ENCODE measurements at places on chromosomes 2 and 18. TPM values are rescaled to one million over a fixed set of nuclear protein-coding genes. Genes with fewer than 3 reads are reported as not detected.
A peak's percentile ranks its signal among the peaks of the same experiment; 100 is the strongest.

The USP37 gene
- 10.7 TPM for total RNA-seq

The HOXD12 gene
- total RNA-seq, result not detected

The CYP26B1 gene
- total RNA-seq, result 8.6 TPM

GRCh38 chr2:19614066-19614465, 255.6 kb upstream of the OSR1 start:
- DNase-seq, result peak; percentile 77

GRCh38 chr2:141767051-141767450, 363.8 kb downstream of the LRP1B start:
- peak; percentile 49 for DNase-seq

GRCh38 chr18:36075862-36076587, 8.7 kb upstream of the RPRD1A start:
- peak; percentile 82 for DNase-seq

The ARHGAP25 gene
- total RNA-seq, result 62.3 TPM

DNA sequence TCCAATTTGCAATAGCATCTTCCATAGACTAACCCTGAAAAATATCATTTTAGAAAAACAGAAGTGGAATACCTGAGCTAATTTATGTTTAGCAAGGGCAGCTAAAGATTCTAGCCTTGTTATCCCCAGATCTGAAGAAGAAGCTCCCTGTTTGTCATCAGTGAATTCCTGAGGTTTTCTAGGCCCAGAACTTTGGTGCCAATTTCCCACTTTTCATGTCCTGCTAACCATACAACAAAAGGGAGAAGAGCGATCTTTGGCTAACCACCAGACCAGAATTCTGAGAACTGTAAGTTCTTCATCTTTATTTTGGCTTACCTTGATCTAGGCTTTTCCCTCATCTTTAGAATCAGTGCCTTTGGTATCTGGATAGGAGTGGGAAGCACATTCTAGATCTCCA, 51.3 kb upstream of the RASGRP3 start:
- no peak for DNase-seq

- DNase-seq, result peak; percentile 60
Observed at GRCh38 chr2:171160956-171161740, 455 bp upstream of the TLK1 start.

- DNase-seq, result peak; percentile 37
Observed at GRCh38 chr2:148922776-148923475, 47.9 kb downstream of the KIF5C start.

DNA sequence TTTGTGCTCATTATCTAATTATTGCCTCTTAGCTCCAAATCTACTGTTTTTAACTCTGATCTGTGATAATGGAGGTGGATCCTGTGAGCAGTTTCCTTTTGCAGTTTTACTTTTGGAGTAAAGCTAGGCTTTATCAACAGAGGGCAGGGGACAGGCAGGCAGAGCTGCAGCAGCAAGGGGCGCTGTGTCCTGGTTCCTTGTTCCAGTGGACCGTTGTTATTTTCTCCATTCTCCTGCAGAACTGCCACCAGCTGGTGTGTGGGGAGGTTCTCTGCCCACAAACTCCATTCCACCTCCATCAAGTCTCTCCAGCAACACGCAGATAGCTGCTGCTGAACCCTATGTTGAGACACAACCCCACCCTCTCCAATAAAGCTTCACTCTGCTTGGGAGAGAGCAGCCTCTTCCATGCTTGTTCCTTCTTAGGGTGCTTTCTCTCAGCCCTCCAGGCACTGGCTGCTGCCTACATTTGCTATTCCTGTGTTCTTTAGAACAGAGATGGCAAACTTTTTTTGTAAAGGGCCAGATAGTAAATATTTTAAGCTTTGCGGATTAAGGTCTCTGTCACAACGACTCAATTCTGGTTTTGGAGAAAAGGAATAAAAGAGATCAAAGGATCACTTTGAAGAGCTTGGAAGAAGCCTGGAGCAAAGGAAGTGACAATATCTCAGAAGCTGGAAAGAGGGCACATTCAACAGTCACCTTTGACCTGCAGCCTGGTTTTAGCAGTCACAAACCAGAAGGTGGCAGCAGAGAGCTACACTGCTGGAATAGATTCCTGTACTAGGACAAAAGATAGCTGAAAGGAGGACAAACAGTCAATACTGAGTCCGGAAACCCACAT, 208.8 kb downstream of the CCDC178 start:
- DNase-seq, result peak; percentile 40

The RSAD2 gene
- total RNA-seq, result 0.21 TPM

- no peak for DNase-seq
Observed at GRCh38 chr18:25604196-25604893, 252.4 kb upstream of the ZNF521 start.

The B4GALT6 gene
- total RNA-seq, result 7.2 TPM

The CEBPZ gene
- 30.2 TPM for total RNA-seq

DNA sequence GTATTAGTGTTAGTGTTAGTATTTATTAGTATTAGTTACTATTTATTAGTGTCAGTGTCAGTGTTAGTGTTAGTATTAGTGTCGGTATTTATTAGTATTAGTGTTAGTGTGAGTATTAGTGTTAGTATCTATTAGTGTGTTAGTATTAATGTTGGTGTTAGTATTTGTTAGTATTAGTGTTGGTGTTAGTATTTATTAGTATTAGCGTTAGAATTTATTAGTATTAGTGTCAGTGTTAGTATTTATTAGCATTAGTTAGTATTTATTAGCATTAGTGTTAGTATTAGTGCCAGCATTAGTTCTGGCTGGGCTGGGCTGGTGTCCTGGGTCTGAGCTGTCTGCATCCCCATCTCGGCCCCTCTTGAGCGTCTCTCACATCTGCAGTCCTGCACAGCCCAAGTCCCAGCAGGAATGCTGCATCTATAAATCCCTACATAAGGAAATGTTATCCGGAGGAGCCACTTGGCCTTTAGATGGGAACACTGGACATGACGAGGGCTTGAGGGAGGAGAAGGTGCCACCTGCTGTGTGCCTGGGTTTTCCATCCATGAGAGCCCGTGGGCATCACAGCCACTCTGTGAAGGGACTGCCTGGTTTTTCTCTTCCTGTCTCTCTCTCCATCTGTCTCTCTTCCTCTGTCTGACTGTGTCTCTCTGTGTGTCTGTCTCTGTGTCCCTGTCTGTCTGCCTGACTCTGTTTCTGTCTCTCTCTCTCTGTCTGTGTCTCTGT, 33.6 kb downstream of the TWIST2 start:
- DNase-seq, result no peak

- no peak for DNase-seq
Observed at GRCh38 chr2:9634133-9634532, 3.3 kb upstream of the YWHAQ start.

GRCh38 chr2:45241061-45241561, 231.9 kb upstream of the SIX2 start:
- DNase-seq, result peak; percentile 19

GRCh38 chr18:72181241-72181764, 362.8 kb downstream of the CBLN2 start:
- DNase-seq, result no peak

GRCh38 chr2:104340162-104340561, 513.8 kb upstream of the POU3F3 start:
- DNase-seq, result no peak

GRCh38 chr2:53438100-53438499, 329.5 kb upstream of the CHAC2 start:
- DNase-seq, result no peak

DNA sequence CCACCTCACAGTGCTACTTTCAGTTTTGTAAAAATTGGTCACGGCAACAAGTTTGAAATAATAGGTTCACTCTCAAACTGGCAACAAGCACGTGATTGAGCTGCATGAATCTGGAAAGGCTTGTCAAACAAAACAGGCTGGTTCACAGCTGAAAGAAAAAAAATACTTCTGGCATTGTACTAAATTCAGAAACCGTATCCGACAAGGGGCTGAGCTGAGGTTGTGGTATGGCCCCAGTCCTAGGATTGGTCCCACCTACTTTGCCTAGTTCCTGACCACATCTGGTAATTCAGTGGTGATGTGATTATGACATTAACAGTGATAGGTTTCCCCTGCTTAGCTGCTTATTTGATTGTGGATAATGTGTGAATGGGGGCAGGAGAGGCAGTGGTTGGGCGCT, 326.5 kb upstream of the THUMPD2 start:
- no peak for DNase-seq

- peak; percentile 18 for DNase-seq
Observed at GRCh38 chr2:58427572-58428095, 186.5 kb upstream of the FANCL start.

- no peak for DNase-seq
Observed at GRCh38 chr2:127195140-127196074, 24.7 kb downstream of the CYP27C1 start.

DNA sequence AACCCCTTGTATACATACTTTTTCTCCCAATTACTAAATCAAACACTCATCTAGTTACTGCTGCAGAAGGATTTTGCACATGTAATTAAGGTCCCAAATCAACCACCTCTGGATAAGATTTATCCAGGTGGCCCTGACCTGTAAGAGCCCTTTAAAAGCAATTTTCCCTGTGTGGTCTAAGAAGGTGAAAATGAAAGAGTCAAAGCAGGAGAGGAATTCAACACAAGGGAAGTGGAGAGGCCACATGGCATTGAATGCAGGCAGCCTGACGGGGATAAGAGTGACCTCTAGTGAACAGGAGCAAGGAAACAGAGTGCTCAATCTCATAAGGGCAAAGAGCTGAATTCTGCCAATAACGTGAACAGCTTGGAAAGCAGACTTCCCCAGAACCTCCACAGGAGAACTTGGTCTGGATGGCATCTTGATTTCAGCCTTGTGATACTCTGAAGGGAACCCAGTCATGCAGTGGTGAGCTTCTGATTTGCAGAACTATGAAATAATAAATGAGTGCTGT, 27.2 kb downstream of the PPP3R1 start:
- peak; percentile 57 for DNase-seq

DNA sequence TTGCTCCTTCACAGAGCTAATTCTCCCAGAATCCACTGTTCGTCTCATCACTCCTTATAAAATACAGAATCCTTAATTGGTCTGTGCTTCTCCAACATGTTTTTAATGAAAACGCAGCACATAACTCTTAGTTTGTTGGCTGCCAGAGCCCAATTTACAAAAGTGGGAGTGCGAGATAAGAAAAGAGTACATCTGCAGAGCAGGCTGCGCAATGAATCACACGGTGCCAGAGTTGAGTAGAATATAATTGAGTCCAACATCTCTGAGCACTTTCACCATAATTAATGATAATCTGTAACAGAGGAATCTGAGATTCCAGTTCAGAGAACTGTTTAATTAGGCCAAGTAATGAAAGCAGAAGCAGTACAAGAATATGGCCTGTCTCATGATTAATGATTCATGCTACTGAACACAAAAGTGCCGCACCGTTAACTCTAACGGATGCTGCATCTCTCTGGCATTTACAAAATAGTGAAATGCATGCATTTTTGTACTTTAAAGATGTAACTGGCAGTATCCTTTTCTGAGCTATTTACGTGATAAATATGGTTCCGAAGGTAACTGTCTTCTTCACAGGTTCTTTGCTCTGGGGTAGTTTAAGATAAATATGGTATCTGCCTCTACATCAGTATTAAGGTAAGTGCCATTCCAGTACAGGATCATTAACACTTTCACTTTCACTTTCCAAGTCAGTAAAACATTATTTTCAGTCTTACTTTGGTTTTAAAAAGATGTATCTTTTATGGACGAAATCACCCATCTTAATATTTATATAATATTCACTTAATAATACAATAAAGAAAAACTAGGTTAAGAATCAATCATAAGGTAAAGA, 785.6 kb downstream of the NR4A2 start:
- DNase-seq, result peak; percentile 0

The PRKAG3 gene
- not detected for total RNA-seq

DNA sequence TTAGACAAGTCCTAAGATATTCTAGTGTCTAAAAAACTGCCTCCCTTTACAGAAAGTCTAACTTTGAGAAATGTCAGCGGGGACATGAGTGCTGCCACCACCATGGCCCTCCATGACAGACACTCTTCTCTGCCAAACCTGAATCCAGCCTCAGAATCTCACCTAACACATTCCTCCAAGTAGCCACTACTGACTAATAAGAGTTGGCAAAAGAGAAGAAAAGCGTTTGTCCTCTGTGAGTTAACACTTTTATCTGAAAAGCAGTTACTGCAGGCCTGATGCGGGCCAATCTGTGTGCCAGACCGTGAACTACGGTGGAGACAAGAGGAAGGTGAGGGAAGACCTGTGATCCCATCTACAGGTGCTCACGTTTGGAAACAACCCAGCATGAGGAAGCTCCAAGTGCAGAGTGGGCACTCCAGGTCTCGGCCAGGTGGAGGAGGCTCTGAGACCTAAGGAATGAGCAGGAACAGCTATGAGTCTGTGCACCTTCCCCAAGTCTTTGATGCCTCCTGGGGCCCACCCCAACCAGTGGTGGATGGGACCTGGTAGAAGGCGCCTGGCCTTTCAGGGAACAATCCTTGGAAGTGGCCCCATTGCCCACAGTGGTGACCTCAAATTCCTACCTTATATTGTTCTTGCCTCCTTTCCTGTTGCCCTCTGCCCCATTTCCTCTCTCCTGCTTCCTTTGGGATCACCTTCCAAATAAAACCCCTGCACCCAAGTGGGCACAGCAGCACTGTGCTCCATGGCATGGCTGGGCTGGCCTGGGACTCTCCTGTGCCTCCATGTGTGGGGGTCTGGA, 91.6 kb downstream of the BIN1 start:
- no peak for DNase-seq

- no peak for DNase-seq
Observed at GRCh38 chr2:144350151-144350802, 169.6 kb downstream of the ZEB2 start.

The SANBR gene
- 6.6 TPM for total RNA-seq

DNA sequence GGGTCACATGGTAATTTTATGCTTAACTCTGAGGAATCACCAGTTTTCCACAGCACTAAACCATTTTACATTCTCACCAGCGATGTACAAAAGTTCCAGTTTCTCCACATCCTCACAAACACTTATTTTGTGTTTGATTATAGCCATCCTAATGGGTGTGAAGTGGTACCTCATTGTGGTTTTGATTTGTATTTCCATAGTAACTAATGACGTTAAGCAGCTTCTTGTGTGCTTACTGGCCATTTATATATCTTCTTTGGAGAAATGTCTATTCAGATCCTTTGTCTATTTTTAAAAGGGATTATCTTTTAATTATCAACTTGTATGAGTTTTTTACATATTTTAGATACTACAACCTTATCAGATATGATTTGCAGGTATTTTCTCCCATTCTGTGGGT, 42.0 kb downstream of the CCDC150 start:
- no peak for DNase-seq

DNA sequence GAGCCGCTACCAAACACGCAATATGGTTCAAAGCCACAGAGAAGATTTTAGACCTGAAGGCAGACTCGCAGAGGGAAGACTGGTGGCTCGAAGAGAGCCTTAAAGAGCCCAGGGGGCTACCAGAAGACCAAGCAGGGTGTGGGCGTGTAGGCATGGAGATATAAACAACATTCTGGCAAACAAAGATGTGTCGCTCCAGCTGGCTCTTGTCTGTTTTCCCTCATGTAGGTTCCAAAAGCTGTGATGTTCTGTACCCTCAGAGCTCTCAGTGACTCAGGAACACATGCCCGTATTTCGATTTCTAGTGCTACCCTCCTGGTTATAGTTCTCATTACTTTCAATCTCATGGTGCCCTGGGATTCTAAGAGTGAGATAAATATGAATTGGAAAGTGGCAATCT, 44.5 kb downstream of the DOCK10 start:
- no peak for DNase-seq

All from mammary epithelial cell (primary cell).